ENCODE measurements at places on chromosomes 12 and 14. TPM values are rescaled to one million over a fixed set of nuclear protein-coding genes. Genes with fewer than 3 reads are reported as not detected.

Gene AVPR1A
- not detected for total RNA-seq

Gene LGMN
- 89.4 TPM for total RNA-seq

Gene FZD10
- not detected for total RNA-seq

Gene CYP46A1
- 0.59 TPM for total RNA-seq

Gene EML1
- 38.0 TPM for total RNA-seq

Gene AJUBA
- 74.9 TPM for total RNA-seq

Gene HCAR2
- total RNA-seq: not detected

Gene DAO
- total RNA-seq: not detected

Gene GNG2
- total RNA-seq: 7.4 TPM

All from osteoblast (primary cell).